ENCODE measurements at places on chromosomes 12 and 14.

GRCh38 chr12:4311776-4312175 is 9.2 kb upstream of the TIGAR start:
- DNase-seq = no peak

GRCh38 chr14:99930420-99931274 is 134.6 kb upstream of the EVL start:
- DNase-seq = no peak

GRCh38 chr12:116336542-116337065 is 59.1 kb upstream of the MED13L start:
- no peak for DNase-seq

GRCh38 chr12:109827566-109828550 is 5.3 kb downstream of the TRPV4 start:
- DNase-seq = no peak

GRCh38 chr14:77148510-77149231 is 7.1 kb upstream of the ZDHHC22 start:
- DNase-seq = peak; percentile 10

DNA sequence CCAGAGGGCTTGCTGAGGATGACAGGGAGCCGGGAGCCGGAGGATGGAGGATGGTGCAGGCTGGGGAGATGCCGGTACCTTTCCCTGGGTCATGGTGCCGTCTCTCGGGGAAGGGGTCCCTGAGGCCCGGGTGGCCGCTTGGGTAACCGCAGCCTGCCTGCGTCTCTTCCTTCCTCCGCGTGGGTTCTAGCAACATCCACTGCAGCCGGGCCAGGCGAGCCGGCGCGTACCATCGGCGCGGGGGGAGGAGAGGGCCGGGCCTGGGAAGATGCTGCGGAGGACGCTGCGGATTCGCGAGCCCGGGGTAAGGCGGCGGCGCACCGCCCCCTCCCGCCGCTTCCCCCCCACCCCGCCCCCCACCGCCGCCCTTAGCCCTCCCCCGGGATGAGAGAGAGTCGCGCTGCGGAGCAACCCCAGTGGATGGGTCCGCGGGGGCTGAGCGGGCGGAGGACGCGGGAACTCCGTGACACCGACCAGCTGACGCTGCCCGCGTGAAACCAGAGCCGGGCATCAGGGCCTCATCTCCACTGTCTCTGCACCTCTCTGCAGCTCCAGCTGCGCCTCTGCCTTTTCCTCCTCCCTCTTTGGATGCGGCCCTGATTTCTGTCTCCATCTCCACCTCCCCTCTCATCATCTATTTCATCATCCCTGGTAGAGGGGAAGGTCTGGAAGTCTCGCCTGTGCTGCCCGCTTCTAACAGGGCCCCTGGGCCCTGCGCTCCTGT is at the start of gene FAIM2:
Gene FAIM2, minus strand, starts transcription at position 201 of the 724 bp plus-strand sequence. Its CDS starts 108 bp downstream, at position 93.
- peak; percentile 8 for DNase-seq

DNA sequence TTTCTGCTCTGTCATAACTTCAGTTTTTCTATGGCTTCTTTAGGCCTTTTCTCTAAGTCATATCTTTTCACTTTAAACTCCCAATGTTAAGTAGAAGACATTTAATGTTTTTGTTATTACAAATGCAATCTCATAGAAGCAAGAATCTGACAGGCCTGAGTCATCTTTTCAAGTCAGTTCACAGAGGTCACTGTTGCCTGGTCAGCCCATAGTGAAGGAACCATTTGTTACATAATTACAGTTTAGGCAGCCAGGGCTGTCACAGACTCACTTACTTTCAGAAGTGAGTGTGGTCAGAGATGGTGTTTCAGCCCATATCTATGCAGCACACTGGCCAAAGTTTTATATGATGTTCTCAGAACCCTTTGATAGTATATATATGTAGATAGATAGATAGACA is 46.5 kb downstream of the CCER1 start:
- DNase-seq = no peak

GRCh38 chr12:102816816-102817434 is 100.1 kb downstream of the PAH start:
- peak; percentile 15 for DNase-seq

- DNase-seq = no peak
These were observed 38.0 kb downstream of the DPF3 start for GRCh38 chr14:72855913-72856312.

DNA sequence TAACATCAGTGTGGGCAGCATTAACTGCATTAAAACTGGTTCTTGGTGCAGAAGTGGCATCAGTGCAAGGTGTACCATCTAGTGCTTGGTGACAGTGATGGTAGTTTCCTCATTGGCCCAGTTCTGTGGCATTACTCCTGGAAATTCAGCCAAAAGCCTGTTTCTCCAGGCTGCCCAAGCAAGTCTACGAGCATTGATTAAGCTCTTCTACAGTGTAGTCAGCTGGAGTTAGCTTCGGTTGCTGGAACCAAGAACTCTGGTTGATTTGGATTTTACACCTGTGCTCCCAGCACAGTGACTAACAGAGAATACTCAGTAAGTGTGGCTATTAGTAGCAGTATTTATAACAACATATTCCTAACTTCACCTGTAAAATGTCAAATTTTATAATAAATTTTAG is 84.9 kb upstream of the ZDHHC17 start:
- no peak for DNase-seq

DNA sequence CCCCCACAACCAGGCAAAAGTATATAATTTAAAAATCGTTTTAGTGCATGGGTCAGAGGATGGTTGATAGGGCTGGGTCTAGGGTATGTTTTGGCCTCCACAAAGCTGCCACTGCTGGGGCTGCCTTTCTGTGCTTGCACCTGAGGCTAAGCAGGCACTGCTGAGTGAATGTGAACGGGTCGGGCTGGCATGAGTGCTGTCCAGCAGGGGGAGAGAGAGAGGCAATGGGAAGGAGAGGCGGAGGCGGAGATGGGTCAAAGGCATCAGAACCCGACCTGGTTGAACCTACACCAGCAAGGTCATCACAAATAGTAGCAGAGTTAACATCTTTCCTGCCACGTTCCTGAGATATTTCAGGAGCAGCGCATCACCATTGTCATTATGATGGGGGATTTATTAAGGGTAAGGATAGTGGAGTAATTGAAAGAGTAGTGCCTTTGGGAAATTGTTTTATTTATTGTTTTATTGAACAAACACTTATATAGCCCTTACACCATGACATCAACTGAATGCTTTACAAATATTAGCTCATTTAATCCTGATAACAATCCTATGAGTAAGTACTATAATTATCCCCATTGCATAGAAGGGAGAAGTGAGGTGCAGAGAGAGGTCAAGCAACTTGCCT is 5.8 kb upstream of the NRXN3 start:
- peak; percentile 49 for DNase-seq

- no peak for DNase-seq
These were observed 25.1 kb downstream of the AHNAK2 start for GRCh38 chr14:104953097-104953496.

- DNase-seq = no peak
These were observed 17.2 kb upstream of the BDKRB2 start for GRCh38 chr14:96187216-96188031.

DNA sequence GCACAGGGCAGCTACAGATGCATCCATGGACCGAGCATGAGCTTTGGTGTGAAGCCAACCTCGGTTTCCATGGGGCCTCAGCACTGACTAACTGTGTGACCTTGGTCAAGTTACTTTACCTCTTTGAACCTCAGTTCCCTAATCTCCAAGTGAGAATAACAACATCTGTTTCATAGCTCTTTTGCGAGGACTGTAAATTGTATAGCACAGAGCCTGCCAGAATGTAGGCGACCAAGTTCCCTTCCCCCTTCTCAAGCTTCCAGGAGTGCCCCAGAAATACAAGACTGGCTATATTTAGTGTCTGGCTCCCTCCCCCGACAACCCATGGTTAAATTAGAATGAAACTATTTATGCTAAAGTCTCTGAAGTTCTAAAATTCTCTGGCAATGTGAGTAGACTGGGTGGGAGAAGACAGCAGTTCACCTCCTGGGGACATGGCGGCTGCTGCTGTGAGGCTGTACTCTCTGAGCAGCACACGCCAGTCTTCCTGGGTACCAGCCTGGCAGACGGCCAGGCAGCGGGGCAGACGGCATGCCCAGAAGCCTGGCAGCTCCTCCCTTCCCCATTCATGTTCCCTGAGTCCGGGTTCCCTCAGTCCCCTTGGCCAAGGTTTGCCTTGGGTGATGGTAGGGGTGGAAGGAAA is 22.0 kb upstream of the TMED10 start:
- peak; percentile 37 for DNase-seq

- DNase-seq = no peak
These were observed 216.1 kb downstream of the TMEM132D start for GRCh38 chr12:129687731-129688130.

GRCh38 chr12:42923156-42923555 is 333.6 kb upstream of the PRICKLE1 start:
- no peak for DNase-seq

DNA sequence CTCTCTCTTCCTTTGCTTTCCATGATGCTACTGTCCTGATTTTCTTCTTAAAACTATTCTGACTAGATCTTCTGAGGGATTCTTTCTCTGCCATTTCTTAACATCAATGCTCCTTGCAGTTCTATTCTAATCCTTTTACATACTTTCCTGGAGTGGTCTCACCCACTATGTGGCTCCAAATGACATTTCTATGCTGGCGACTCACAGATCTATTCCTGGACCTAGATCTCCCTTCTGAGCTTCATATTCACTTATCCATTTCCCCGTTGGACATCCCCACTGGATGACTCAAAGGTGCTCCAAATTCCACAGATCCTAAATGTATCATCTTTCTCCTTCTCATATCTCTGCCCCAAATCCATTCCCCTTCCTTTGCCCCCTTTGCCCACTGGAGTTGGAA is 4.1 kb downstream of the TEP1 start:
- DNase-seq = no peak

GRCh38 chr12:75900226-75900625 is 131.3 kb downstream of the PHLDA1 start:
- DNase-seq = no peak

DNA sequence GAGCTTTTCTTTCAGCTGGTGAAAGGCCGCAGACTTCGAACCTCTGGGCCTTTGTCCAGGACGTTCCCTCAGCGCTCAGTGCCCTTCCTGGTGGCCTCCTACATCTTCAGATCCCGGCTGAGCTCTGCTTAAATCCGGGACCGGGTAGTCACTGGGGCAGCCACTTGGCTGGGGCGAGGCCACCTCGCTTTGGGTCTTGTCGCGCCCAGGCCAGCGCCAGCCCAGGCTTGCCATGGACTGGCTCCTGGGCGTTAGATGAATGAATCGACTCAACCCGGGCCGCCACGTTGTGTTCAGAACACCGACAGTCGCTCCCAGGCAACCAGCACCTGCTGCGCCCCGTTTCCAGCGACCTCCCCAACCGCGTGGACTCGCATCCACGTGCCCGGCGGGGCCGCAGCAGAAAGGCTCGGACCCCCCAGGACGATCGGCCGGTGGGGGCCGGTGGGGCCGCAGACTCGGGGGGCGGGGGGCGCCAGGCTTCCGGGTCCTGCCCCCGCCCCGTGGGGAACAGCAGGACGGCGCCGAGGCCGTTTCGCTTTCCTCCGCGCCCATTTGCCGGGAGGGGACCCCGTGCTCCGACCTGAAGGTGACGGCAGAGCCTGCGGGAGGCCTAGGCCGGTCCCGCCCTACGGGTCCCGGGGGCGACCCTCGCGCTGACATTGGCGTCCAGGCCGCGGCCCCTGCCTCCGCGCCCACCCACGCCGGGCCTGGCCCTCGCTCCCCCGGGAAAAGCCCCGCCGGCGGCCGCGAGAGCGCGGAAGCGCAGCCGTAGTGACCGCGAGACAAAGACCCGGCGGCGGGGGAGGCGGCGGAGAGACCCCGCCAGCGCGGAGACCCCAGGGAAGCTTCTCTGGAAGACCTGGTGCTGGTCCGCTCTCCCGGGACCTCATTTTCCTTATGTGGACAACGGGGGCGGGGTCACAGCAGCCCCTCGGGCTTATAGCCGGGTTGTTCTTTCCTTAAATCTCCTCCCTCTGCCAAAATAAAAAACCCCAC is 37.3 kb upstream of the RCOR1 start:
- peak; percentile 75 for DNase-seq

DNA sequence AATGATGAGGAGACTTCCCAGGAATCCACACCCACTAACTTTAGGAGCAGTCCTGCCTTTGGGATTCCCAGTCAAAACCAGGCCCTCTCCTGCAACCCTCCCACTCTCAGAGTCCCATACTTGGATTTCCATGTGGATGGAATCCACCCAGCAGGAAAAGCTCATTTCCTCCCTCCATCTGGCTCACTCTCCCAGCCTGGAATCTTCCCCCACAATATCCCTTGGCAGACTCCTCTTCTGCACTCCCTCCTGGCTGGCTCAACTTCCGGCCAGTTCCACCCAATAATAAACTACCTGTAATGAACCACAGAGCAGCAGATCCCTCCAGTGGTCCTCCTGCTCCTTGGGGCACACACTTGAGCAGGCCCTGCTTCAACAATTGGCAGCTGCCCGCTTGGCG is 102.8 kb upstream of the EGLN3 start:
- no peak for DNase-seq

GRCh38 chr12:70365398-70365647 is 767 bp upstream of the KCNMB4 start:
- no peak for DNase-seq

DNA sequence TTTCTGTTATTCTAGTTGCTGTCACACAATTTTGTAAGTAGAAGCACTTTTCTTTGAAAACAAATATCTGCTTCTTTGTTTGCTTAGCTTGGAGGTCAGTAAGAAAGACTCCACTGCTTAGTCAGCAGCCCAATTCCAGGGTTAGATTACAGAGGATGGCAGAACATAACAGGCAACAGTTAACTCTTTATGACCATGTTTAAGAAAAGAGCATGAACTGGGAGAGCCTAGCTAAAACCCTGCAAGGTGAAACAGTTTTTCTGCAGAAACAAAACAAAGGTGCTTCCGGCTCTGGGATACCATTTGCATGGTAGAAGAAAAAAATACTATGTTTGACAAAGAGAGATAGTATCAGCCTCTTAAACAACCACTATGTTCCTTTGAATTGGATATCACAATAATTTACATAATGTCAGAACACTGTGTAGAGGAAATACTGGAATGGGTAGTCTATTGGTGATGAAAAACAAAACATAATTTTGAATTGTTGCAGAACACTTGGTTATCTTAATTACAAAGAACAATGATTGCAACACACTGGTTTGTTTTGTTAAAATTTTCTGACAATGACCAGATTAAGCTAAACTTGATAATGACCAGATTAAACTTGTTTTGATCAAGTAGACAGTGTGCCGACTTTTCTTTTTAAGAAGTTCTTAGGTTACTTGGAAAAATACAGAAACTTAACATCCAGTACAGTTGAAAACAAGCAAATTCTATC is 22.4 kb upstream of the PPM1H start:
- DNase-seq = no peak

GRCh38 chr14:92905667-92906066 is 17.3 kb upstream of the CHGA start:
- no peak for DNase-seq

DNA sequence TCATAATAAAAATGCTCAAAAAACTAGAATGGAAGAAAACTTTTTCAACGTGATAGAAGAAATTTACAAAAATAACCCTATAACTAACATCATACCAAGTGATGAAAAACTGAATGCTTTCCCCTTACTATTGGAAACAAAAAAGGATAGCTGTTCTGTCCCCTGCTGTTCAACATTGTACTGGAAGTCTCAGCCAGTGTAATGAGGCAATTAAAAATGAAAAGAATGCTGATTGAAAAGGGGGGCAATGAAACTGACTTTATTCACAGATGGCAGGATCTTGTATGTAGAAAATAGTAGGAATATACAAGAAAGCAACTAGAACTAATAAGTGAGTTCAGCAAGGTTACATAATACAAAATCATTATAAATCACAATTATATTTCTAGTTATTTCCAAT is 337.9 kb upstream of the KITLG start:
- DNase-seq = no peak
